ENCODE measurements at places on chromosomes 13 and 19.
A peak's percentile ranks its signal among the peaks of the same experiment; 100 is the strongest.

- no peak for DNase-seq
Measured at GRCh38 chr13:112952759-112953551, 16.1 kb upstream of the MCF2L start.

GRCh38 chr19:47652285-47652684, 43.4 kb downstream of the BICRA start:
- DNase-seq: no peak

- no peak for DNase-seq
Measured at GRCh38 chr19:8665468-8666213, 33.0 kb downstream of the ACTL9 start.

GRCh38 chr13:34076943-34077703, 259.2 kb downstream of the RFC3 start:
- DNase-seq: no peak

DNA sequence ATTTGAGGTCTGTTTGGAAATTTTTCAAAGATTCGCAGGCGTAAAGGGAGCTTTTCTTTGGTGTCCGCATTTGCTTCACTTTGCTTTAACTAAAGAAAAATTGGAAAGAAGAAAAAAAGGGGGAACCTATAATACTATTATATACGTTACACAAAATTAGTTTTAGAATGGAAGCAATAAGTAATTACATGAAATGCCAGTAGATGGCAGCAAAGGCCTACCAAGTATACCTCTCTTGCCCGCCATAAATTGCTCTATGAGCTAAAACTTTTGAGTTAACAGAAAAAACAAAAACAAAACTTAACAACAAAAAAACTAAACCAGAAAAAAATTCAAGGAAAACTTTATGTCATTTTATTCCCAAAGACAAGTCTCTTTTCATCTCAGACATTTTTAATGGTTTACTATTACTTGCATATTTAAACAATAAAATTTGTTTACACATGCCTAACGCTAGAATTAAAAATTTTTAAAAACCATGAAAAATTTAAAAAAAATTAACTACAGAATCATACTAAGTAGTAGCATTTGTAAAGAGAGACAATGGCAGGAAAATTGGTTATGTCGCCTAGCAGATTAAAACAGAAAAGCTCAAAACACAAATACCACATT, 271.4 kb downstream of the NALCN start:
- peak; percentile 21 for DNase-seq

- DNase-seq: no peak
Measured at GRCh38 chr13:106887686-106888085, 319.7 kb upstream of the ARGLU1 start.

GRCh38 chr19:4830768-4831265, 695 bp downstream of the TICAM1 start:
- no peak for DNase-seq

DNA sequence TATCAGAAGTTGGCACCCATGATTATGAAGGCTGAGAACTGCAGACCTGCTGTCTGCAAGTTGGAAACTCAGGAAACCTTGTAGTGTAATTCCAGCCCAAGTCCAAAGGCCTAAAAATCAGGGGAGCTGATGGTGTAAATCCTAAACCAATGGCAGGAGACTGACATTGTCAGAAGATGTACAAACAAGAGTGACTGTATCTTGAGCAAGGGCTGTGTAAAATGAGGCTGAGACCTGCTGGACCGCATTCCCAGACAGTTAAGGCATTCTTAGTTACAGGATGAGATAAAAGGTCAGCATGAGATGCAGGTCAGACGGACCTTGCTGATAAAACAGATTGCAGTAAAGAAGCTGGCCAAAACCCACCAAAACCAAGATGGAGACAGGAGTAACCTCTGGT, 147.7 kb downstream of the COG6 start:
- DNase-seq: no peak

GRCh38 chr19:50007947-50008346, 17.2 kb downstream of the VRK3 start:
- no peak for DNase-seq

- DNase-seq: no peak
Measured at GRCh38 chr19:51065221-51065960, 499 bp upstream of the KLK13 start.

DNA sequence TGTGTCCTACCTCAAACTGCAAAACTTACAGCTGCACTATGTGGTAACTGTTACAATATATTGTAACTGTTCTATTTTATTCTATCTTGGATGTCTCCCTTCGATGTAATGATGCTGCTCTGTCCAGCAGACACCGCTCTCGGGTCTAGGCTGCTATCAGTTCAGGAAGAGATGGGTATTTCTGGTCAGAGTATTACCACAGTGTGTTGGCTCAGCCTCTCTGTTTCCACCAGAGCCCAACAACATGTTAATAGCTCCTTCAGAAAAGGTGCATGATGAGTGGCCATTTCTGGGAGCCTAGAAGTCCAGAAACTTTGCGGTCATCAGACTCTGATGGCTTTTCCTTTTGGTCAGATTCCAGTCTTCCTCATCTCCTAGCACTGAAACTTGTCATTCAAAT, 35.9 kb upstream of the IGFL1 start:
- no peak for DNase-seq

DNA sequence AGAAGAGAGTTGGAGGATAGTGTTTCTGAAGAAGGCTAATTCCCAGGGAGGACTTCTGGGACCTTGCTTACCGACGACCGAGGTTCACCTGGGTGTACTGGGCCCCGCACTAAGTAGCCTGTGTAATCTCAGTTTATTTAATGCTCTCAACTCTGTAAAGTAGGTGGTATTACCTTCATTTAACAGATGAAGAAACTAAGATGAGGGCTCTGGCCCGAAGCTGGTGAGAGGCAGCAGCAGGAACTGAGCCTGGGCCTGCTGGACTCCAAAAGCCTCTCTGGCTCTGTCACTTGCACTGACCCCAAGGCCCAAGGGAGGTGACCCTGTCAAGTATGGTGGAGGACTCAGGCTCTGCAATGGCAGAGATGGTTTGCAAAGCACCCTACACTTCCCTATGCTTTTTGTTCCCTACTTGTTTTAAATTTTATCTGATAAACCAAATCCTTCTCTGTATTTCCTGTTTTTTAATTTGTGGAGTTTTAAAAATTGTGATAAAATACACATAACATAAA, 50.6 kb downstream of the GGACT start:
- no peak for DNase-seq

GRCh38 chr13:93420206-93420605, 193.6 kb downstream of the GPC6 start:
- no peak for DNase-seq

DNA sequence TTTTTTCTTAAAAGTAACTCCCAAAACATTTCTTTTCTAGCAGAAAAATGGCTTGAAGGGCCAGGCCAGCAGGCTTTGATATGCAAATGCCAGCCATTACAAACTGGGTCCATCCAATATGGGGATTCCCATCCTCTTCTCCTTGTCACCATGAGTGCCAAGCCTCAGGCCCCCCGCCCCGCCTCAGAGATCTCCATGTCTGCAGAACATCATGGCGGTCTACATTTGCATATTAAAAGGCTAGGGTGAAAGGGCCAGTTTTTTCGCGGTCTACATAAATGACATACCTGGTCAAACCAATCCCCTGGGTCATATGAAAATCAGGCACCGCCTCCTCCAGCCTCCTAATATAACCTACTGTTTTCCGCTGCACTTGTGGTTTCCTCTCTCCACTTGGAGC, 1327.6 kb downstream of the UQCRFS1 start:
- DNase-seq: no peak

- no peak for DNase-seq
Measured at GRCh38 chr19:58020129-58020528, 13.7 kb upstream of the ZSCAN1 start.

- no peak for DNase-seq
Measured at GRCh38 chr13:110371550-110372465, 64.7 kb downstream of the COL4A2 start.

DNA sequence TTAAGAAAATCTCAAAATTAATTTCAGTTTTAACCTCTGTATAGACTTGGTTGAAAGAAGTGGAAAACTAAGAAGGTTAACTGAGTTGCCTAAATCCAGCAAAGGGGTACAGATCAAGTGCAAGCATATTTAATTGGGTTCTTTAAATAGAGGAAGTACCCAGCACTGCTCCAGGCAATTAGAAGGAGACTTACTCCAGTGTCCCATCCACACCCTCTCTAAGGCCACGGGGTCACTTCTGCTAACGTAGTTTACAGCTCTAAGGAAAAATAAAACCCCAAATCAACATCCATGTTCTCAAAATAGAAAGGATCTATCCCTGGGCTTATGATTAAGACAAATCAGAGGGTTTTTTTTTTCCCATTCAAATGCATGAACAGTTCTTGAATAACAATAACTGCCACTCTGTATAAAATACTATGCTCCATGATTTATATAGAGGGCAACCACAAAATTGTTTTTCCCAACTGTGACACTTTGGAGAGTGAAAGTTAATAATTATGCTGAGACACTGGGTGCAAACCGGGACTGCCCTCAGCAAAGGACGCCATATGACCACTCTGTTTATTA, 4.6 kb downstream of the FRY start:
- DNase-seq: no peak

- DNase-seq: no peak
Measured at GRCh38 chr13:66266761-66267160, 963.4 kb downstream of the PCDH9 start.

DNA sequence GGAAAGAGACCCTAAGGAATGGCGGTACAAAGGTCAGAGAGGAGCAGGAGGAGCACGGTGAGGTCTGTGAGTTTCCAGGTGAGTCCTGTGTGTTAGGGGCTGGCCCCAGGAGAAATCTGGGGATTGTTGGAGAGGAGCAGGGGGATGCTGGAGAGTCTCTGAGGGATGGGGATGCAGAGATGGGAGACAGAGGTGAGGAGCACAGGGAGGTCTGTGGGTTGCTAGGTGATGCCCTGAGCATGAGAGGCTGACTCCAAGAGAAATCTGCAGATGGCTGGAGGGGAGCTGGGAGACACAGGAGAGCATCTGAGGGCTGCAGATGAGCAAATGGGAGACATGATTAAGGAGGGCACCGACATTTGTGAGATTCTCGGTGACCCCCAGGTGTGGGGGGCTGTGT, 4.1 kb upstream of the ZNF229 start:
- no peak for DNase-seq

DNA sequence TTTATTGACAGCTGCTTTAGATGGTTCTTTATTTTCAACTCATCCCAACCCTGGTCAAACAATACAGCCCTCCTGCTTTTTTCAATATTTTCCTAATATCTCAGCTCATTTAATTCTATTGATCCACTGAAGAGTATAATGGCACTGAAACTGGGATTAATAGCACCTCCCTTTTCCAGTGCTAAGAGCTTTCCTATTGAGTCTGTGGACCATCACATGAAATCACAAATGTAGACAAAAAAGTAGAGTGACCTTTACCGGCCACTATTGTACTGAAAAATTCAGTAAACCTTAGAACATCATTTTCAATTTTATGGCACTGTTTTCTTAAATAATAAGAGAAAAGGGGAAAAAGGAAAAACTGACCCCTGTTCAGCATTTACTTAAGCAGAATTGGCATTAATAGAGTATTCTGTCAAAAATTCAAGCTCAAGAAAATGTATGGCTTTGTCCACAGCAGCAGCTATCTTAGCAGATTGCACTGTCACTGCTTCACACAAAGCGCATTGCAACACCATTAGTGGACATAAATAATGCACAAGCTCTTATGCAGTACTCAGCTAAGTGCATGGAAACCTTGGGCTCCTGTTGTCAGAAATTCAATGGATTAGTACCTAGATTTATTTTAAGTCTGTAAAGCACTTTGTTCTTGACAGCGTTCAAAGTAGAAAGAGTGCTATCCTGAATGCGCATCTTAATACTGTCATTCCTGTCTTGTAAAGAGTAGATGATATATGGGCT, 851.0 kb upstream of the KLHL1 start:
- no peak for DNase-seq

DNA sequence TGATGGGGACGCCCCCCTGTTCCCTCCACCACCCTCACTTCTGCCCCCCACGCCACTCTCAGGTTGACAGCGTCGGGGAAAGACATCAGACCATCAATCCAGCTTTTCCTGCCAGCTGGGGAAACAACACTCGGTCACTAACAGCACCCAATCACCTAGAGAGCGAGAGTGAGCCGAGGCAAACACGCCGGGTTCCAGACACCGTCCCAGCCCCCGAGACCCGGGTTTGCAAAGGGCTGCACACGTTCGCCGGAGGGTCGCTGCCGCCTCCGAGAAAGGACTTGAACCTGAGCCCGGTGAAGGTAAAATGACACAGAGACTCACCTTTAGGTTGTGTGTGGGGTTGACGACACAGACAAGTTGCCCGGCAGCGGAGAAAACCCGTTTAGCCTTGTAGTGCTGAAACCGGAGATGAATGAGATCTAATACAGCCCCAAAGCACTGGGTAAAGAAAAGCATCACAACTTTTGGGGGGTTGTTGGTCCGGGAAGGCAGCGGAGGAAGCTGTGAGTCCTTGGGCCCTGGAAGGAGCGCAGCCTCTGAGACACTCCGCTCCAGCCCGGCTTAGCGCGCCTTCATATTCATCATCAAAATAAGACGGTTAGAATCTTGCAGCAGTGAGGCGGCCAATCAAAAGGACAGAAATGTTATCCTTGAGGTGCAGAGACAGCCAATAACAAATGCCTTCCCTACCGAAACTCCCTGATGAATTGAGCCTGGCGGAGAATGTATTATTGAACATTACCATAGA, at the start of gene SIAH3:
Gene SIAH3, minus strand, starts transcription at position 583 of the 751 bp plus-strand sequence. Its CDS starts 124 bp downstream, at position 459.
- DNase-seq: no peak

DNA sequence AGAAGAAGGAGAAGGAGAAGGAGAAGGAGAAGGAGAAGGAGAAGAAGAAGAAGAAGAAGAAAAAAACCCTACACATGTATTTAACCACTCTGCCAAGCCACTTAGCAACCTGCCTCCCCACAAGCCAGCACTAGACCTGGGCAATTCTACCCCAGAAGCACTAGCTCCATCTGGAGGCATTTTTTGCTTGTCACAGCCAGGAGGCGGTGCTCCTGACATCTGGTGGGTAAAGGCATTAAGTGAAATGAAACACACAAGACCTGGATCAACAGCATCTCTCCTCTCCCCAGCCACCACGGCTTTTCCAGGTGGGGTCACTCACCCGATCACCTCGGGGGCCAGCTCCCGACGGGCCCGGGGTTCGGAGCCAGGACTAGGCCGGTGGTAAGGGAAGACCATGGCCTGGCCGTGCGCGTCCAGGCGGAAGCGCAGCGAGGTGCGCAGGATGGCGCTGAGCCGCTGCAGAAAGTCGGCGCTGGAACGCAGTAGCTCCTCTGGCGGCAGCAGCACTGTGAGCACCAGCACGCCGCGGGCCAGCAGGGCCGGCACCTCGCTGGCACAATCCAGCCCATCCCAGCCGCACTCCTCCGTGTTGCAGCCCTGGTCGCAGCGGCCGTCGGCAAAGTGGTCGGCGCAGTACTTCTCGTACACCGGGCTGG, 26.9 kb downstream of the NOTCH3 start:
- DNase-seq: no peak

GRCh38 chr19:46283771-46284170, 13.1 kb upstream of the HIF3A start:
- no peak for DNase-seq

DNA sequence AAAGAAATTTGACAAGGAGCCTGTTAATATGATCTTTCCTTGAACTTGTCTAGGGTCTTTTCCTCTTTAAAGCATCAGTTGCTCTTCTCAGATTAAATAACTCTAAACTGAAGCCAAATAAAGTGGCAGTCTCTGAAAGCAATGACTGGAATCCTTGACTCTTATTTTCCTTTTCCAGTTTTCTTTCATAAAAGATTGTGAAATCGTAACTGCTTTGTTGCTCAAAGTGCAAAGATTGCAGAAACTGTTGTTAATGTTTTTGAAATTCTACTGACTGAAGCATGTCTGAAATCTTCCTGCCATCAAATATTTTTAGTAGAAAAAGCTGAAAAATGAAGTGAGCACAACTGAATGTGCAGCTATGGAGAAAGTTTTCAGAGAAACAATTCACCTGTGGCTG, 1.9 kb downstream of the NHLRC3 start:
- no peak for DNase-seq

- DNase-seq: no peak
Measured at GRCh38 chr13:45104261-45104660, 16.0 kb upstream of the GTF2F2 start.

Measured in endothelial cell (in vitro differentiated cells).